Central memory CD4-positive, alpha-beta T cell (primary cell): ENCODE measurements at places on chromosomes 3 and 15.

GRCh38 chr15:79440355-79440908 lies 8.3 kb downstream of the MINAR1 start:
- no peak for DNase-seq

- DNase-seq, result no peak
These were observed 453.1 kb downstream of the IL5RA start for GRCh38 chr3:2656806-2657777.

DNA sequence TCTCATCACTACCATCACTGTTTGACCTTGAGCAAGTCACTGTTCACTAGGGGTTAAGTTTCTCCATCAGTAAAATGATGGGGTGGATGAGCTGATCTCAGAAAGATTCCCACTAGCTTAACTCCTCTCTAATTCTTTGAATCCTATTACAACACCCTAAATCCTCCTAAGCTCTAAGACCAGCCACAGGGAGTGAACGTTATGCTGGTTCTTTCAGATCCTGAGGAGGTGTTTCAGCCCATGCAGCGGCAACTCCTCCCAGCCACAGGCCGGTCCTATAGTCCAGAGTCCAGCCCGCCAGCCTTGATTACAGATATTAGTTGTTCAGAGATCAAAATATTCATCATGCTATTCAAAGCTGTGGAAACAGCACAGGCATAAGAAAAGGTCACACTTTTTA lies 15.1 kb downstream of the MB21D2 start:
- DNase-seq, result no peak

GRCh38 chr3:141305436-141305835 lies 62.9 kb upstream of the ZBTB38 start:
- DNase-seq, result no peak

- DNase-seq, result no peak
These were observed 264.8 kb downstream of the RAP2B start for GRCh38 chr3:153426803-153427202.

GRCh38 chr3:14938954-14939353 lies 8.4 kb upstream of the NR2C2 start:
- no peak for DNase-seq

DNA sequence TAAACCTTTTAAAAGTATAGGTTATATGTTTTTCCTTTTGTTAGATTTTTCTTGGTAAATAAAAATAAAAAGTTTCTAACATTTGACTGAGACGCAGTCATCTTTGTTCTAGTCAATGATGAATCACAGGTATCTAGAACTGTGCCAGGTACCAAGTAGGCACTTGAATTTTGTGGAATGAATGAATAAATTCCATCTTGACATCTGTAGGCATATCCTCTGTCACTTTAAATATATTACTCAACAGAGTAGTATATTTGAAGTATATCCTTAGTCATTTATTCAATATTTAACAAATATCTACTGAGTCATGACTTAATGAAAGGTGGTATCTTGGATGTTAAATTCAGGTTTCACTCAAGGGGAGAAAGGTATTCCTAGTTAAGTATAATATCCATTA lies 828.4 kb downstream of the TUSC7 start:
- DNase-seq, result no peak

DNA sequence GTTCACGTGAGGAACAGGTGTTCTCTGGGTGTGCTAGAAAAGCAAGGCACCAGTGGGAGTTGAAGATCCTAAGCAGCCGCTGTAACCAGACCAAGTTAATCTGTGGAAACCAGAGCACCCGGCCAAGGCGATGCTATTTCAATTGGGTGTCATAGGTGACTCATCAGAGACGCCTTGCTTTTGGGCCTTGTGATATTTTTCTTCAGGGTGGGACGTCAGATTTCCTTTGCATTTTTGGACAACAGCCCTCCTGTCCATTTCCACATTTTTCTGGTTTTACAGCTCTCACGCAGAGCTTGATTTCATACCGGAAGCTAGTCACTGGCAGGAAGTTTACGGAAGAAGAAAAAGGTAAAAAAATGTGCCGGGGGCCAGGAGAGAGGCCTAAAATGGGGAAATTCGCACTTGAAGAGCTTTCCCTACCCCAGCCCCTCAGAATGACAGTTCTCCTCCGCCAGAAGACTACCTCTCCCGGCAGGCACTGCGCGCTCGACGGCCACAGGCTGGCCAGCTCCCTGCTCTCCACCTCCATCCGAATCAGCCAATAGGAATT lies 471 bp upstream of the KBTBD8 start:
- no peak for DNase-seq
